ENCODE measurements at places on chromosomes 5 and 9.

DNA sequence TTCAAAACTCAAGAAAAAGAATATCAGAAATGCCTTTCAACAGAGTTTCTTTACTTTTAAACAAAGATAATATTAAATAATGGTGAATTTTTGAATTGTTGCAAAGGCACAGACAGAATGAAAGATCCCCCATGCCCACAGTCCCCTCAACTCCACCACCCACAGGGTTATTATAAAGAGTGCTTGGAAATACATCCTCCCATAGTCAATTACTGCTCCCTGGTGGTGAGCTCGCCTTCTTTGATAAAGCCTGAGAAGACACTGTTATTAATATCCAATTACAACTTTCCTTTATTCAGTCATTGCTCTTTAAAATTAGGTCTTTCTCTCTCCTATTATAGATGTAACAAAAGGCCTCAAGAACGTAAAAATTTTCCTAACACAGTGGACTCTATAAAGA, 490.2 kb upstream of the RORB start:
- DNase-seq: no peak

GRCh38 chr5:57494104-57495098, 11.8 kb upstream of the ACTBL2 start:
- peak; percentile 48 for DNase-seq

- no peak for DNase-seq
Observed at GRCh38 chr5:16179936-16180788, 571 bp upstream of the MARCHF11 start.

DNA sequence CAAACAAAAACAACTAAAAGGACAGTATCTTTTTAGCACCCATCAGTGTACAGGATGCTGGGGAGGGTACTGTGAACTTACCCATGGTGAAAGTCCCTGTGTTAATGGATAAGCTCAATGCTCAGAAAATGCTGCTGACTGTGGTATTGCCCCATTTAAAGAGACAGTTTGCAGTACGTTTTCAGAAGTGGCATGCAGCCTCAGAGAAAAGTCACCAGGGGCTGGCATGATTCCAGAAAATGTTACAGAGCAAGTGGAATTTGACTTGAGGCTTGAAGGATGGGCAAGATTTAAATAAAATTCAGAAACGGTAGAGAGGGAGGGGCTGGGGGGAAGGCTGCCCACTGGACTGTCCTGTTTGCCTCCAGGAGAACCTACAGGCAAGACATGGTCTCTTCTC, 7.2 kb downstream of the S1PR3 start:
- DNase-seq: no peak

GRCh38 chr5:172680921-172681320, 39.9 kb downstream of the NEURL1B start:
- DNase-seq: no peak

DNA sequence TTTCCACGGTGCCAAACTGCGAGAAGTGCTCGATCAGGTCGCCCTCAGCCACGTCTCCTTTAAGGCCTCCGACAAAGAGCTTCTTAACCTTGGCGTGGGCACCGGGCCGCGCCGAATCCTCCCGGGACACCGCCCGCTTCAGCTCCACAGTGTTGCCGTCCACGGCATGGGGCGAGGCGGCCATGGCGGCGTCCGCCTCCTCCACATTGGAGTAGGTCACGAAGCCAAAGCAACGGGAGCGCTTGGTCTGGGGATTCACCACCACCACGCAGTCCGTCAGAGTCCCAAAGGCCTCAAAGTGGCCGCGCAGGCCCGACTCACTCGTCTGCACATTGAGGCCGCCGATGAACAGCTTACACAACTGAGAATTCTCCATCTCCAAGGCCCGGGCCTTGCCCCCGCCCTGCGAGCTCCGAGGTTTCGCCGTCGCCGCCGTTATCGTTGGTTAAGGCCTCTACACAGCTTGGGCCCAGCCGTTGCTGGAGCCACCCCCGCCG, 424 bp downstream of the HNRNPA0 start:
- DNase-seq: no peak

All from body of pancreas (tissue), 4 donors.